ENCODE measurements at places on chromosomes 1 and 21. TPM values are rescaled to one million over a fixed set of nuclear protein-coding genes. Genes with fewer than 3 reads are reported as not detected.

CCDC27 gene
- total RNA-seq: not detected

CD1D gene
- total RNA-seq: not detected

RNU1-1 gene
- 3,257 TPM for total RNA-seq

TTC34 gene
- 2.8 TPM for total RNA-seq

RXRG gene
- total RNA-seq: not detected

LCE2A gene
- total RNA-seq: not detected

SMCP gene
- total RNA-seq: not detected

GRCh38 chr1:110667776-110668175 is 7.0 kb downstream of the KCNA3 start:
- no peak for DNase-seq

- no peak for DNase-seq
Observed at GRCh38 chr1:36796106-36796590, 238.2 kb downstream of the GRIK3 start.

DNA sequence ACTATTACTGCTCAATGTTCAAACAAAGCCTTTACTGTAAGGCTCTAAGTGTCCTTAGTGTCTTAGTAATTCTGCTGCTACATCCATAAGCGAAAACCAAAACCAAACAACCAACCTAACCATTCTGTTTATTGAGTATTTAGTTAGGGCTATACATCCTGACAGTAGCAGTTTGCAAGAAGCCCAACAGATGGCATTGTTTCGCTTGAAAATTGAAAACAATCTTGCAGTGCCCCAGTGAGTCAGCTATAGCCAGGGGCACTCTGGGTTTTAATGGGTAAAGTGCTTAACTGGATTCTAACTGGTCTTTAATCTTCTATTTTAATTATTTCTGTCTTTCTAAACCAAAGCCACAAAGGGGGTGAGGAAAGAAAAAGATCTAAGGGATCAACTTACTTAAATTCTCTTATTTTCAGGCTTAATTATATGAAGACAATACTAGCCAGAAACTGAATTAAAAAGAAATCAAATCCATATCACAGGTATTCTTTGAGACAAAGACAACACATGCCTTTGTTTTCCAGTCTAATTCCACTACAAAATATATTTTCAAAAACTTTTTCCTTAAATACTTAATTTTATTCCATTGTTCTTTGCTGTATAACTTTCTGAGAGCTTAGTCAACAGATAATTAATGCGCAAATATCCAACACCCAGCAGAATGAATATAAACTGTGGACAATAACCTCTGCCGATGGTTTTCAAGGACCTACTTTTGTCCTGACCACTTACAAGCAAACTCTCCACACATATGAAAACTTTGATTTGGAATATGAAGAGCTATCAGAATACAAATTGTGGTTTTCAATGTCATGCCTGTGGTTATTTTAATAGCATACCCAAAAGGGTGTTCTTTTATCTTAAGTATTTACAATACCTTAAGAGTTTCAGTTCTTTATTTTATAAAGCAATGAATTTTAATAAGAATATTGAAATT is 15.2 kb downstream of the POGZ start:
- DNase-seq: no peak

DNA sequence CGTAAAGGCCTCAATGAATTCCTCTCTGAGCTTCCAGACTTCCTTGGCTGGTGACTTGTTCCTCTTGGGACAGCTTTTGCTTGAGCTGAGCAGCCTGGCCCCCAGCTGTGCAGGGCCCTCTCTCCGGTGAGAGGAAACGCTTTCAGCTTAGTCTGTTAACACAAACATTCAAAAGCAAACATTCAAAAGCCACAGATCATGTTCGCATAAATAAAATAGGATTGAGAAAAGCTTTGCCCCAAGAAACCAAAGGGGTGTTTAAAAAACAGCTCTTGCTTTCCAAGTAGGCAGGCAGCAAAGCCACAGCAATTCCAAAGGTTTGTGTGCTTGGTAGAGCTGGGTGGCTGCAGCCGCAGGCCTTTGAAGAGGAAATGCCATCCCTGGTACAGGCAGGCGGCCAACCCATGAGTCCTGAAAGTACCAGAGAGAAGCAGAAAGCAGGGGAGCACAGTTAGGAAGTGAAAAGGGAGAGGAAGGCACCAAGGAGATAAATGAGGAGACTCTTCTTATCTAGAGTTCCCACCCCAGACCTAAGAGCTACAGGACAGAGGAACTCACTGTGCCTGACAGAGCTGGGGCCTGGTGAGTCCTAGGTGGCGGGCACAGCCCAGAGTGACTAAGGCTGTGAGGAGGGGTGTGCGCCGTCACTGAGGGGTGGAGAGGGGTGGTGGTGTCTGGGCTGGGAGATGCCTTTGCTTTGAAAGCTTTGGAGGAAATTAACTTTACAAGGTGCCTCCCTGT is 48.4 kb downstream of the CCN1 start:
- DNase-seq: no peak

GRCh38 chr1:110211496-110212168 is 1.5 kb downstream of the KCNC4 start:
- no peak for DNase-seq

- no peak for DNase-seq
Observed at GRCh38 chr1:17272646-17273045, 23.7 kb downstream of the PADI3 start.

GRCh38 chr1:23193391-23194118 is 23.7 kb downstream of the HTR1D start:
- no peak for DNase-seq

DNA sequence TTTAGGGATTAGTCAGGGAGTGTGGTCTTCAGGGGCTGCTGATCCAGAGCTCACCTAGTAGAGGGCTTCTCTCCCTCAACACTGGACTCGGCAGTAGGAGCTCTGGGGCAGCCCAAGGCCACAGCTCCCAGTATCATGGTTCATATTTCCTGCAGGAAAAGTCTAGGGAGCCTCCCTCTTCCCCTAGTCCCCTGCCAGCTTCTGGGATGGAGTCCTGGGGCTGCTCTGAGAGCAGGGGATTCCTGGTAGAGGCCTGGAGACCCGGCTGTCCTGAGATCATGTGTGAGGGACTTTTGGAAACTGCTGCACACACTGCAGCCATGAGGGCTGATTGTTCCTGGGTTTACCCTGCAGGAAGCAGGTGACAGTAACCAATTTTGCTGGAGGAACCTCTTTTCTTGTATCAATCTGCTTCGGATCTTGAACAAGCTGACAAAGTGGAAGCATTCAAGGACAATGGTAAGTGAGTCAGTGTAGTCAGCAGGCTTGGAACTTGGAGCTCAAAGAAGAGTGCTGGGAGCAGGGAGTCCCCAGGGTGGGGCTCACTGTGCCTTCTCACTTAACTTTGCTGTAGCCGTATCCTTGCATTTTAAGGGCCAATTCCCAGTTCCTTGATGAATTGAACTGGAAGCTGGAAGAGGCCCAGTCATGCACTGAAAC is 16.3 kb downstream of the STRIP1 start:
- no peak for DNase-seq

DNA sequence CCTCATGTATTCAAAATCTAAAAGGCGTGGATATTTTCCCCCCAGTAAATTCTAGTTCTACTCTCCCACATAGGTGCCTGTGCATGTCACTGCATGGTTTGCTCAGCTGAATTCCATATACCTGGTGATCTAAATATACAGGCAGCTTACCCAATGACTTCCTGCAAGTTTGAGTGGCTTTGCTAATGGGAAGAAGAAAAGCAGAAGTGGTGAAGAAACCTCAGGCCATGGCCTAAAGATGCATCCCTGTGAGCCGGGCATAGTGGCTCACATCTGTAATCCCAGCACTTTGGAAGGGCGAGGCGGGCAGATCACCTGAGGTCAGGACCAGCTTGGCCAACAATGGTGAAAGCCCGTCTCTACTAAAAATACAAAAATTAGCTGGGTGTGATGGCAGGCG is 11.5 kb downstream of the SLC44A3 start:
- DNase-seq: no peak

DNA sequence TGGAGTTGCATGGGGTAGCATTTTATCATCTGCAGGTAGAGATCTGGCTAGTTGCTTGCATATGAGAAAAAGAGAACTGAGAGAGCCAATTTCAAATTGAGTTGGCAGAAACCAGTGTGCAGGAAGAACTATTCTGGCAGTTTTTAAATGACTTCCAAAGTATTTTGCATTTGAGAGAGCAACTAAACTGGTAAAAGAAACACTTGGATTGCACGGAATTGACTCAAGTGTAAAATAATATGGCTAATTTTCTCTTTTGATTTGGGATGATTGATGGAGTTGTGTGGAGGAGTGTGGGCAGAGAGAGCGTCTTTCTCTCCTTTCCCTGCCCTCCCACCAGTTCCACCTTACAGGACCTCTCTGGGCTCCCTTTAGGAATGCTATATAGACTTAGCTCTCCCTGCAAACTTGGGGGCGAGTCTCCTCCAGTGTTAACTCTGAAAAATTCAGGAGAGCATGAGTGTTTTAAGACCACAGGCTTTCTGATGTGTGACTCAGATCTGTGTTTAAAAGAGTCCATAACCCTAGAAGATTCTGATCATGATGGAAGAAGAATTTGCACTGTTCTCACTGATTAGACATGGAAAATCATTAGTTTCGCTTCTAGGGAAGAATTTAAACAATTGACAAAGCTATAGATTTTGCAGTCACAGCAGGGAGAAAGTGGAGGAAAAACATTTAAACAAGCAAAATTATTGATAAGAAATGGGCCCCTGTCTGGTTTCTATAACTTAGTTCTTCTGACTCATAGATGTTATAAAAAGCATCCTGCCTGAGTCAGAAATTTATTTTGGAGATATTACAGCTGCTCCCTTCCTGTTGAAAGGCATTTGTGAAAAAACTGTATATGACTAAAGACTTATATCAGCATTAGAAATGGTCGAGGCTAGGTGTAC is 24.9 kb upstream of the CTBS start:
- no peak for DNase-seq
